ENCODE measurements at places on chromosomes 16 and 17.

DNA sequence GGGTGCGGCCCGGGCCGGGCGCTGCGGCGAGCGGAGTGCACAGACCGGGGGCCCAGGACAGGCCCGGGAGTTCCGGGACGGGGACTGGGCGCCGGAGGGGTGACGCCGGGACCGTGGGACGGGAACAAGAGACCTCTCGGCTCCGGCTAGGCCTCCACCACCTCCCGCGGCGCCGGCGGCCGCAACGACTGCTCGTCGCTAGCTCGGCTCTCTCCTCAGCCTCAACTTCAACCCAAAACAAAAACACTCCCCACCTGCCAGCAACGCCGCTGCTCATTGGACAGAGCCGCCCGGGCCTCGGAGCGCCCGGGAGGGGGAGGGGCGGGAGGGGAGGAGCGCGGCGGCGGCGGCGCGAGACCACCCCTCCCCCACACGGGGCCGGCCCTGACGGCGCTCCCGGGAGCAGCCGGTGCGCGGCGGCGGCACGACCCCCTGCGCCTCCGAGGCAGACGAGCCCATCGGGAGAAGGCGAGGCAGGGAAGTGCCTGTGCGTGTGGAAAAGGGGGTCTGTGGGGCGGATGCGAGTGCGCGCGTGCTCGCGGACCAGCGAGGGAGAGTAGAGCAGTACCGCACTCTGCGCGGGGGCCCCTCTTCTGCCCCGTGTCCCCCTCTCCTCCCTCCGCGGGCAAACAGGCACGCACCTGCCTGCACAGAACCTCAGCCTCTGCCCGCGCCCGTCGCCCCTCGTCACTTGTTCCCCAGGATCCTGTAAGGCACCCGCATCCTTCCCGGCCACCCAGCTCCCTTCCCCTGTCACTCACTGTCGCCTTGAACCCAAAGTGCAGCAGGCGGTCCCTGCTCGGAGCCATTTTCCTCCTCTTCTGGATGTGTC is at the start of gene FBXL20:
TSS of gene FBXL20 (minus strand) at position 215 of the 832 bp plus-strand sequence. CDS start 224 bp downstream, outside the sequence.
- DNase-seq = peak; percentile 32

GRCh38 chr17:66369830-66370229 is 67.4 kb downstream of the PRKCA start:
- DNase-seq = no peak

GRCh38 chr16:76511203-76511602 is 234.0 kb downstream of the CNTNAP4 start:
- DNase-seq = no peak

DNA sequence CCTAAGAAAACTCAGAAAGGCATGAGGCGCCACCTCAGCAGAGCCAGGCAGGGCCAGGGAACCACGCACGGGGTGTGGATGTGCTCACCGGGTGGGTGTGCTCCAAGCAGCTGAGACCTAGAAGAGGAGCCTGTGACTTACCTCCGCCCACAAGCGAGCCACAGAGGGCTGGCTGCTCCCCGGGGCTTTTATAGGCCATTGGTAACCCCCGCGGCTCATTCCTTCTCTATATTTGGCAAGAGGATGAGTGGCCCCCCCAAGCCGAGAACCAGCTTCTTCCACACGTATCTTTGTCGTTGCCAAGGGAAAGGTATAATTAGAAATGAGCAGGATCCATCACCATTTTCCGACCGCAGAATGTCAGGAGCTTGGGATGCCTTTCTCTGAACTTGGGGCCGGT is at the start of gene MYH3:
TSS of gene MYH3 (minus strand) at position 162 of the 400 bp plus-strand sequence. CDS start 2,245 bp downstream, outside the sequence.
- DNase-seq = no peak

DNA sequence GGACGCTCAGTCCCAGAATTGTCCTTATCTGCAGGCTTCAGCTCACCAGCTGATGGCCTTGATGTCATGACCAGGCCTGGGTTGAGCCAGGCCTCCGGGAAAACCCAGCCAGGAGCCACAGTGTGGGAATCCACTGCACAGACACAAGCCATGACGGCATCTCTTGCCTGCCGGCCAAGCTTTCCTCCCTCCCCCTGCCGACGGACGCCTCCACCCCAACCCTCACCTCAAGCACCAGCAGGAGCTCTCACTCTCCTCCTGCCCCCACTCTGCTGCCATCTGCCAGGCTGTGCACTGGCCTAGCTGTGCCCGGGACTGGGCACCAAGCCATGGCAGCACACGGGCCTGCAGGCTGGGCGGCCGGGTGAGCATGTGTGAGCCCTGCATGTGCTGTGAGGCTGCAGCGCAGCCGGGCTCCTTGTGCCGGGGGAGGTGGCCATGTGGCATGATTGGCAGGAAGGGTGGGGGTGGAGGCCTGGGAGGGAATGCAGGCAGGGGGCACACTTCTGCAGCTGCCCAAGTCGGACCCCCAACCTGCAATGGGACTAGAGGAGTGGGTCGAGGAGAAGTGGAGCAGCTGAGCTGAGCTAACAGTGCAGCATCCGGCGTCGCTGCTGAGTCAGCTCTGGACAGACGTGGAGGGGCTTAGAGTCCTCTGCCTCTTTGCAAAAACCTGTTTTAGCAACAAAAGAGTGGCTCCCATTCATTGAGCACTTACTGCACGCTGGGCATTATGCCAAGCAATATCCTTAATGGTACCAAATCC is 268.5 kb downstream of the CBLN1 start:
- no peak for DNase-seq

DNA sequence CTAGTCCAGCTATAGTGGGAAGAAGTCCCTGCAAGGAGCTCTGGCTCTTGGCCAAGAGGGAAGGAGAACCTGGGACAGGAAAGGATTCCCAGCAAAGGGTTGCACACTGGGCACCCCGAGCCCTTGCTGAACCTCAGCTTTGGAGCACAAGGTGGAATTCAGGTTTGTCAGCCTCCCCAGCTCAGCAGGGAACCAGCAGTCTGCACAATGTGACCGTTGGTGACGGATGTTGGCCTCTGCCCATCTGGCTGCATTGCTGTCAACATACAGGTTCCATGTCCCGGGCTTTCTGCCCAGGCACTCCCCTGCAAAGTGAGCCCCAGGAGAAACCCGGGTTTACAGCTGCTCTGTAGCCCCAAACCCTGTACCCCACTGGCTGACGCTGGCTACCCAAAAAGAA is 6.7 kb downstream of the RPRML start:
- DNase-seq = no peak

Measured in SK-N-MC (cell line).